Psoas muscle (tissue), 8 donors: ENCODE measurements at places on chromosomes 4 and X. TPM values are rescaled to one million over a fixed set of nuclear protein-coding genes. Genes with fewer than 3 reads are reported as not detected.

GRCh38 chr4:33864290-33864859 lies 2379.9 kb downstream of the ARAP2 start:
- DNase-seq: no peak
- no peaks in the 10 kb centered on the region for H3K27me3 ChIP-seq
- H3K36me3 ChIP-seq: no peaks in the 10 kb centered on the region
- H3K4me3 ChIP-seq: no peak overlapping the region
- H3K27ac ChIP-seq: no peak overlapping the region

GRCh38 chr4:117479673-117480072 lies 394.3 kb upstream of the TRAM1L1 start:
- no peaks in the 10 kb centered on the region for H3K4me1 ChIP-seq
- H3K27ac ChIP-seq: no peak overlapping the region
- H3K4me3 ChIP-seq: no peak overlapping the region
- DNase-seq: no peak

FGA gene
- total RNA-seq: 0.83 TPM

SCML2 gene
- total RNA-seq: 1.6 TPM
